ENCODE measurements at places on chromosomes 6 and 20.
A peak's percentile ranks its signal among the peaks of the same experiment; 100 is the strongest.

DNA sequence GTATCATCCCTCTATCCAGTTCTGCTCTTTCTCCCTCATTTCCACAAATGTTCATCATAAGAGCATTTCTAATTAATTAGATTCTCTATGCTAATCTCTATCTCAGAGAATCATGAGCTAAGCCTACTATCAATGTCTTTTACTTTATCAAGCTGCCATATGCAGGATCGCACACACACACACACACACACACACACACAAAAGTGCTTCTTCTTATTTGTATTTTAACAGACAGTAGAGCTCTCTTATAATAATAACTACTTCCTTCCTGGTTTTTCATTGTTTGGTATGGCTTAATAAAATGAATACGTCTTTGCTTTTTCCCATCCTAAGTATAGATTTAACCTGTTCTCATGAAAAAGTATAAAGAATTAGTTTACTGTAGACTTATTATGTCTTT, 170.2 kb downstream of the HAO1 start:
- no peak for DNase-seq

GRCh38 chr20:36479938-36480337, 61.4 kb upstream of the MYL9 start:
- no peak for DNase-seq

GRCh38 chr20:50292591-50293283, 102.1 kb downstream of the CEBPB start:
- DNase-seq, result peak; percentile 23

DNA sequence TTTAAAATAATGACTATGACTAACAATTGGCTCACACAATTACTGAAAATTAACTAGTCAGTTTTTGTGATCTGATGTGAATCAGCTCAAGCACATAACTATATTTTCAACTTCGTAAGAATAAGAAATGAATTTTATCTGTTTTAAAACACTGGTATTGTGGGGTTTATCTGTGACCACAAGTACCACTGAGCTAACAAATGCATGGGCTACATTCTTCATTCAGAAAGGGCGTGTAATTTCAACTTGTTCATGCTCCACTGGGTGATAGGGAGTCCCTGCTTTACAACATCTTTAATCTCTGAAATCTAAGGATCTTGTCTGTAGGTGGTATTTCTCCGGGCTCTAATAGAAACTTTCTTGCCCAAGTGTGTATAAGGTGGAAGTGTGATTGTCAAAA, 1311.5 kb upstream of the GJE1 start:
- DNase-seq, result no peak

DNA sequence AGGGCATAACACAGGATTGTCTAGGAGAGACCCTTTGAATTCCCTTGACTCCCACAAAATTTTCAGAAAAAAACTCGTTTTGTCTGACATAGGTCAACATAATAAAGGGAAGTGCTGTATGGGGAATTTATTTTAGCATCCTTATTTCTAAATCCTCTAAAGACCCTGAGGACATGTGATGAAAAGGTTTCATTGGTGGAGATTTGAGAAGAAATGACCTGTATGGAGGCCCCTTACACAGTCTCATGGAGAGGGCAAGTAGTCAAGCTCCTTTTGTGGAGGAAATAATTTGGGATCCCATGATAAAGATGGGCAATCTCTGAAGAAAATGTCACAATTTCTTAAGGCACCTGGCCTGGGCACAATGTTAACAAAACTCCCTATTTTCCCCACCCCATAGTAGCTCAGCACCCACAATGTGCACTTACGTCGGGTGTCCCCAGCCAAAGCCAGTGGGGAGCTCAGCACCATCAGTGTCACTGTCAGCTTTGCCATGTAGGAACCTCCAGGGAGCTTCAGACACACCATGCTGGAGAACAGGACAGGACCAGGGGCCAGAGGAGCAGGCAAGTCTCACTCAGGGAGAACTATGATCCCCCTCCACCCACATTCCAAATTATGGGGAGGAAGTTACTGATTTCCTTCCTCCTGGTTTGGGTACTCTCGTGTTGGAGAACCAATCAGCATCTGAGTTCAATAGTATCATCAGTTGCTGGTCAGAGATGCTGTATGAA, at the start of gene HLA-DRB5:
TSS of gene HLA-DRB5 (minus strand) at position 591 of the 734 bp plus-strand sequence. CDS start at position 528, 63 bp downstream.
- no peak for DNase-seq

GRCh38 chr20:61683721-61684120, 382.0 kb downstream of the TAF4 start:
- DNase-seq, result no peak

DNA sequence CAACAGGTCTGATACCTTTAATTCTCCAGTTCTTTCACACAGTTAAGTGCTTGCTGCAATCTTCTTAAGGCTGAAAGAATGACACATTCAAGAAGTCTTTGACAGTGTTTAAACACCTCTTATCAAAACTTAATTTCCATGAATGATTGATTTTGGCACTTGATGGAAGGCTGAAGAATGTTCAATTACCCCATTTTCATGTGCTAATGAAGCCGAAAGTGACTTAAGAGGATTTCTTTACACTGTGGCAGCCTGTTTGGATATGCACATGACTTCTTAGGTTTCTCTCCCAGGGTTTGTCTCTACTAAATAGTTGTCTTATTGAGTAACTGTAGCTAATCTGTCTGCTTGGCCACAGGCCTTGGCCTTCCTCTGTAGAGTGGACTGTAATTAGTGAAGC, 81.1 kb upstream of the PRDM1 start:
- DNase-seq, result no peak

- no peak for DNase-seq
Observed at GRCh38 chr6:142907544-142907943, 37.4 kb downstream of the HIVEP2 start.

- DNase-seq, result no peak
Observed at GRCh38 chr6:89618026-89618425, 20.5 kb downstream of the LYRM2 start.
